ENCODE measurements at places on chromosomes 2 and 18. TPM values are rescaled to one million over a fixed set of nuclear protein-coding genes. Genes with fewer than 3 reads are reported as not detected.

IL1B gene
- 0.50 TPM for total RNA-seq

SATB2 gene
- total RNA-seq: 11.8 TPM

POTEC gene
- total RNA-seq: not detected

CNTNAP5 gene
- not detected for total RNA-seq

CHRND gene
- total RNA-seq: not detected

KYNU gene
- total RNA-seq: 0.92 TPM

C1D gene
- 12.9 TPM for total RNA-seq

PAX3 gene
- not detected for total RNA-seq

PRKAG3 gene
- 0.40 TPM for total RNA-seq

Data from aortic smooth muscle cell (primary cell).